Activated naive CD8-positive, alpha-beta T cell treated with anti-CD3 and anti-CD28 coated beads, Interleukin-2, amount 10 ng/mL, durations not matched to agents 7 days and 5 days (primary cell): ENCODE measurements at places on chromosomes 6 and 20. TPM values are rescaled to one million over a fixed set of nuclear protein-coding genes. Genes with fewer than 3 reads are reported as not detected.

PSORS1C2 gene
- not detected for total RNA-seq

FKBP1A gene
- 234 TPM for total RNA-seq

SNAI1 gene
- total RNA-seq = 0.40 TPM

PARD6B gene
- total RNA-seq = 6.1 TPM

KCNQ5 gene
- total RNA-seq = 5.1 TPM

GRCh38 chr6:39576556-39577303 lies 148.5 kb downstream of the KIF6 start:
- no peaks in the 10 kb centered on the region for H3K27me3 ChIP-seq
- no peak overlapping the region for H3K4me3 ChIP-seq
- no peak overlapping the region for H3K27ac ChIP-seq
- H3K36me3 ChIP-seq = no peaks in the 10 kb centered on the region
- no peaks in the 10 kb centered on the region for H3K4me1 ChIP-seq

GRCh38 chr20:5996765-5997164 lies 46.3 kb downstream of the MCM8 start:
- H3K27me3 ChIP-seq = no peaks in the 10 kb centered on the region
- H3K4me3 ChIP-seq = peak overlapping the region; percentile 50
- peak overlapping the region; percentile 37 for H3K27ac ChIP-seq
- peak; percentile 43 for DNase-seq
- peaks cover 8% of the 10 kb centered on the region for H3K36me3 ChIP-seq

- H3K27ac ChIP-seq = no peak overlapping the region
- no peak for DNase-seq
- no peaks in the 10 kb centered on the region for H3K36me3 ChIP-seq
Measured at GRCh38 chr6:167237438-167238145, 53.5 kb upstream of the UNC93A start.

- H3K4me3 ChIP-seq = no peak overlapping the region
- peaks cover 2% of the 10 kb centered on the region for H3K27me3 ChIP-seq
- peaks cover 2% of the 10 kb centered on the region for H3K36me3 ChIP-seq
- no peak for DNase-seq
Measured at GRCh38 chr6:168619560-168620314, 178.8 kb downstream of the SMOC2 start.

GRCh38 chr6:16236631-16237199 lies 1.7 kb upstream of the GMPR start:
- peaks cover 28% of the 10 kb centered on the region for H3K4me1 ChIP-seq
- peaks cover 2% of the 10 kb centered on the region for H3K36me3 ChIP-seq
- H3K27ac ChIP-seq = peak overlapping the region; percentile 63
- H3K27me3 ChIP-seq = peaks cover 23% of the 10 kb centered on the region
- no peak for DNase-seq
- peak overlapping the region; percentile 81 for H3K4me3 ChIP-seq
